ENCODE measurements at places on chromosomes 12 and 14.

- DNase-seq, result no peak
These were observed 44.8 kb downstream of the CCDC91 start for GRCh38 chr12:28235015-28235414.

- no peak for DNase-seq
These were observed 58.8 kb upstream of the STRN3 start for GRCh38 chr14:31085027-31085426.

GRCh38 chr12:130846369-130846768 is 7.3 kb upstream of the STX2 start:
- no peak for DNase-seq

GRCh38 chr12:58922849-58923248 is 2.5 kb upstream of the LRIG3 start:
- DNase-seq, result no peak

DNA sequence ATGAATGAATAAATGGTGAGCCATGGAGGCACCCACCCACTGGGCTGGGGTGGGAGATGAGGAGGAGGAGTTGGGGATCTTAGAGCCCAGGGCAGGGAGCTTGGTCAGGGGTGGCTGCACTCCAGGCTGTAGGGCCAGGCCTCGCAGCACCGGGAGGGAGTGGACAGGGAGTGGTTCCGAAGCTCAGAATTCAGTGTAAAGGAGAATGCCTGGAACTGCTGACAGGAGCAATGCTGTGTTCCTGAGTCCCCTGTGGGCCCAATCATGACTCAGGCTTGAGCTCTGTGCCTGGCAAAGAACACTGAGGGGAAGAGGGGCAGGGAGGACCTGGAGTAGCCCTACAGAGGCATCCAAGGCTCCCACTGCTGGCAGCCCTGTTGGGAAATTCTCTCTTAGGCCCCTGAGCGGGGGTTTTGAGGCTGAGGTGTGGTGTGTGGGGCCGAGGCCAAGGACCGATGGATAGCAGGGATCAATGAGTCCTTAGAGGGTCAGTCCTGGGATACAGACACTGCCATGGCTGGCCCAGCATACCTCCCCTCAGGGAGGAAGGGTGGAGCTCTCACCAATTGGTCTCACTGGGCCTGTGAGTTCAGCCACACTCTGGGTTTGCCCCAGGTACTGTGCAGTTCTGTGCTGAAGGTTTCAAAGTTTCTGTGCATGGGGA is 9.5 kb upstream of the RABGGTA start:
- DNase-seq, result no peak

- DNase-seq, result no peak
These were observed 16.1 kb downstream of the EML1 start for GRCh38 chr14:99809360-99809759.

- no peak for DNase-seq
These were observed at the start of gene HOXC11 for GRCh38 chr12:53972722-53973235. HOXC11 (plus strand) TSS chr12:53973126; CDS start chr12:53973242, 116 bp downstream.

DNA sequence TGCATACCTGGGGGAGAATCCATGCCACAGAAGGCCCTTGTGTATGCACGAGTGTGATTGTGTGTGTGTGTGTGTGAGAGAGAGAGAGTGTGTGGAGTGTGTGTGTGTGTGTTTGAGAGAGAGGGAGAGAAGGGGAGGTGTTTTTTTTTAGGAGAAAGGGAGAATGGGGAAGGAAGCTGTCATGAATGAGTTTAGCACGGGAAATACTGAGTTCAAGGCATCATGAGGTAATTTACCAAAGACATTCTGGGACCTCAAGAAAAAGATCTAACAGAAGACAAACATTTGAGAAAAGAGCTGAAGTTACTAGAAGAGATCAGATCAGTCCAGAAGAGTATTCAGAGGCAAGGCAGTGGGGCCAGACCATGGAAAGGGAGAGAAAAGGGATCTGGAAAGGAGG is 157.1 kb downstream of the TTC7B start:
- no peak for DNase-seq

DNA sequence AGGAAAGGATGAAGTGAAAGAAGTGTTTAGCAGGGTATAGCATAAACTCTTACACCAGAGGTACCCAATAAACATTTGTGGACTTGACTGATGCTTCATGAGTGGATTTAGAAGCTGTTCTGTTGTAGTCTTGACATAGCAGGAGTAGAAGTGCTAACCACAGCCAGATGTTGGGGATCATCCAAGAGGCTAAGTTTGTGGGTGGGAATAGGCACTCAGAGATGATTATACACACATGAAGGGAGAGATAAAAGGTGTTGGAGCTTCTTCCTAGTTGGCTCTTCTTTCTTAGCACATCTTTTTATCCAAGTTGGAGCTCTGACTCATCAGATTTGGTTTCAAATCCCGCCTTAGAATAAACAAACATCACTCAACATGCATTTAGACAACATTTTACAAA is 166.7 kb upstream of the E2F7 start:
- no peak for DNase-seq

GRCh38 chr14:77124345-77125280 is 17.0 kb downstream of the ZDHHC22 start:
- DNase-seq, result peak; percentile 76

DNA sequence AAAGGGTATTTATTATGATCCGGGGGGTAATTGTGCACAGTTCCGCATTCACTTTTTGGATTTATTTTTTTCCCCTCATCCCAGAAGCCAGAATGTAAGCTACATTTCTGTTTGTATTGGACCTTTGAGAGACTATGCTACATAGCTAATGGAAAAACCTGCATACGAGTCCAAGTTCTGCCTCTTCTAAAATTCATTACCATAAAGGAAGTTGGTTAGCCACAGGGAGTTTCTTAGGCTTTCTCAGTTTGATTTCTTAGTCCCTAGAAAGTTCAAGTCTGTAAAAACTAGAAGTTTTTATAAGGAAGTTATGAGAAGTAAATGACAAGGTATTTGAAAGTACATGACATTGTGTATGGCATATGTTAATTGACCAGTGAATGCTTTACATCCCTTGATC is 138.7 kb downstream of the PDE3A start:
- no peak for DNase-seq

GRCh38 chr12:10361084-10361483 is 28.8 kb downstream of the KLRK1 start:
- no peak for DNase-seq
